ENCODE measurements at places on chromosomes 6 and 20. TPM values are rescaled to one million over a fixed set of nuclear protein-coding genes. Genes with fewer than 3 reads are reported as not detected.
A peak's percentile ranks its signal among the peaks of the same experiment; 100 is the strongest.

ABRACL gene
- 0.92 TPM for total RNA-seq

CASP8AP2 gene
- total RNA-seq, result 11.4 TPM

METTL24 gene
- total RNA-seq, result not detected

SLA2 gene
- total RNA-seq, result 0.15 TPM

HSPA1L gene
- total RNA-seq, result 2.6 TPM

CCN5 gene
- total RNA-seq, result 9.6 TPM

RBM38 gene
- 73.2 TPM for total RNA-seq

IER3 gene
- total RNA-seq, result 6.3 TPM

- no peak for DNase-seq
Measured at GRCh38 chr6:55141611-55142010, 32.7 kb upstream of the HCRTR2 start.

DNA sequence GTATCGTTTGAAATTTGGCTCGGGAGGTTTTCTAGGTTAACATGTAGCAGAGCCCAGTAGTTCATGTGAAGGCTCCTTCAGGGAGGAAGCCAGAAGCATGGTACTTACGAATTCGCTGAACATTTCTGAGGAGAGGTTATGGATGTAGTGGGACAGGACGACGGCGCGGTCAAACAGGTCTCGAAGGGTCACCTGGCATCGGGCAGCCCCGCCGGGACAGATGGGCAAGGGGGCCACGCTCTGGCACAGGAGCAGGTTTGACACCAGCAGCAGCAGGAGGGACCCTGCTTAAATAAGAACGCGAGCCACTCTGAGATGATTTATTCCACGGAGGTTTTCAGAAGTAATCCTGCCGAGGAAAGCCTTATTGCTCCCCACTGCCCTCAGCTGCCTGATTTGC lies 2.5 kb downstream of the PRL start:
- no peak for DNase-seq

GRCh38 chr20:53413186-53413631 lies 180.4 kb downstream of the ZNF217 start:
- peak; percentile 53 for DNase-seq

DNA sequence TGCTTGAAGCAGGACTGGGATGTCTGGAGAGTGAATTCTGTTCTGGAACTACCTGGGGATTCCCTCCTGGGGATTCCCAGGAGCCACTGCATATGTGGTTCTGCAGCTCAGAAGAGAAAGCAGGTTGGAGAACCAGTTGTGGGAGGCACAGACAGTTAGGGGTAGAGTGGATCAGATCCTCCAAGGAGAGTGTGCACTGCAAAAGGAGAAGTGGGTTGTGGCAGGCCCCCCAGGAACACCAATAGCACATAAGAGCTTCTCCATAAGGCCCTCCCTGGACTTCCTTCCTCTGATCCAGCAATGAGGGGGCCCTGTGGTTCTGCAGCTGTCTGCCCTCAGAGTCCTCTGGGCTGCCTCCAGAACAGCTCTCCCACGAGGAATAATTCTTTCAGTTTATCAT lies 369.2 kb upstream of the CNR1 start:
- no peak for DNase-seq

- DNase-seq, result no peak
Measured at GRCh38 chr6:117346142-117346930, 79.4 kb downstream of the ROS1 start.

GRCh38 chr6:33745548-33745947 lies 1.2 kb downstream of the IP6K3 start:
- DNase-seq, result no peak

- DNase-seq, result no peak
Measured at GRCh38 chr6:149247385-149247763, 70.1 kb upstream of the TAB2 start.

- DNase-seq, result no peak
Measured at GRCh38 chr6:113719545-113719944, 137.6 kb upstream of the MARCKS start.

DNA sequence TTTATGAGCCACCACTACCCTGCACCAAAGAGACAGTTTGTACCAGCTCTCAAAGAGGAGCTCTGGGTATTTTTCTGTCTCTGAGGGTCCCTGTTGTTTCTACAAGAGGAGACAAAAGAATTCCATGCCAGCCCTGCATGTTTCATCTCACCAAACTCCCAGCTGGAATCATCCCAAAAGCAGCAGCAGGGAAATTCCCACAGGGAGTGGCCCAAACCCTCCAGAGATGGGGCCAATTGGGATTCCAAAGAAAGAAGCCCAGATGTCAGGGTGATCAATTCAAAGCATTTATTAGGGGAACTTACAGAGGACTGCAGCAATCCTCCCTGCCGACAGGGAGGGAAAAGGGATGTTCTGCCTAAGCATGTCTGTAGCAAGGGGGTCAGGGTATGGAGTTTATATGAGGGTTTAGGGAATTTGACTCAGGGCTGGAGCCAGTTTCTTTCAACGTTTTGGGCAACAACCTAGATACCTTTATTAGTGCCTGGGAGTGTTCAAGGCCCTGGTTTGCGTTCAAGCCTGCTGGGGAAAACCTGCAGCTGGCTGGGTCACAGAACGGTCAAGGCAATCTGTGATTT lies 47.2 kb downstream of the MUC22 start:
- no peak for DNase-seq

- DNase-seq, result no peak
Measured at GRCh38 chr20:56987986-56988385, 278.5 kb downstream of the BMP7 start.

GRCh38 chr6:118632359-118632758 lies 19.0 kb downstream of the CEP85L start:
- DNase-seq, result no peak

DNA sequence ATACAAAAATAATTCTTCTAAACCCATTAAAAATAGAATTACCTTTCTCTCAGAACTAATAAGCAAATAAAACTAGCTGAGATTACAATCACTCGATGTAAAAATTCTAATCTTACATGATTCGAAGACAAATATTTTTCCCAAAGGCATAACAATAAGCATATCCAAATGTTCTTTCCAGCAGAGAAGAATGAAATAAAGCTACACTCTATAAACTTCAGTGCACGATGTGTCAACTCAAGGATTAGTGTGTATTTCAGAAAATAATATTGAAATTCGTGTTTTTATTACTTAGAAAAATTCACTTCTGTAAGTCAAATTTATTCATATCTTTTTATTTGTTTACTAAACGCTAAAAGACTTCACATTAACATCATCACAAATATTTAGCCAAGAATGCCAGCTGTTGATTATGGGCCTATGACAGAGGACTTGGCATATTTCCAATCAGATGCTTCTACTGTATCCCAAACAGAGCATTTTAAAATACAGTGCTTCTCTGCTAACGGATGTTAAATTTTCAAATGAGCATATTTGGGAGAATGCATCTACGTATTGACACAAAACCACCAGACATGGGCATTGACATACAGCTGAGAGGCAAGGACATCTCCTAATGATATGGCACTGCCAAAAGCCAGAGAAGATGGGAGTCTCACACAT lies 54.7 kb upstream of the PDE7B start:
- DNase-seq, result no peak

GRCh38 chr6:167027772-167028171 lies 28.6 kb downstream of the CEP43 start:
- no peak for DNase-seq

GRCh38 chr6:89357390-89357789 lies 4.9 kb upstream of the UBE2J1 start:
- DNase-seq, result no peak

DNA sequence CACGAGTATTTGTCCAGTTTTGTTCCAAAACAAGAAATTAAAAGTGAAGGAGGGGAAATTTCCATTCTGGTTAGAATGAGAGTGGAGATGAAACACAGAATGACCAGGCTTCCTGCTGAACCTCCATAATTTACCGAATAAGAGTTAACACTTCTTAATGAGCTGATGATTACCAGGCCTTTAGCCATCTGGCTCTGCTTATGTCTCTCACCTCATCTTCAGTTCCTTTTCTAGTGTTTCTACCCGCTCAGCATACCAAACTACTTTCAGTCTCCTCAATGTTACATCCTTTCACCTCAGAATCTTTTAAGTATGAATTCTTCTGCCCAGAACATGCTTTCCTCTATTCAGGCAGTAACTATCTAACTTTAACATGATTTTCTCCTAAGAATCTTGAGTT lies 209.0 kb upstream of the RSPO3 start:
- no peak for DNase-seq

- no peak for DNase-seq
Measured at GRCh38 chr6:42047790-42048405, 2.4 kb upstream of the TAF8 start.

- DNase-seq, result no peak
Measured at GRCh38 chr6:26388014-26388413, 5.1 kb downstream of the BTN2A2 start.

DNA sequence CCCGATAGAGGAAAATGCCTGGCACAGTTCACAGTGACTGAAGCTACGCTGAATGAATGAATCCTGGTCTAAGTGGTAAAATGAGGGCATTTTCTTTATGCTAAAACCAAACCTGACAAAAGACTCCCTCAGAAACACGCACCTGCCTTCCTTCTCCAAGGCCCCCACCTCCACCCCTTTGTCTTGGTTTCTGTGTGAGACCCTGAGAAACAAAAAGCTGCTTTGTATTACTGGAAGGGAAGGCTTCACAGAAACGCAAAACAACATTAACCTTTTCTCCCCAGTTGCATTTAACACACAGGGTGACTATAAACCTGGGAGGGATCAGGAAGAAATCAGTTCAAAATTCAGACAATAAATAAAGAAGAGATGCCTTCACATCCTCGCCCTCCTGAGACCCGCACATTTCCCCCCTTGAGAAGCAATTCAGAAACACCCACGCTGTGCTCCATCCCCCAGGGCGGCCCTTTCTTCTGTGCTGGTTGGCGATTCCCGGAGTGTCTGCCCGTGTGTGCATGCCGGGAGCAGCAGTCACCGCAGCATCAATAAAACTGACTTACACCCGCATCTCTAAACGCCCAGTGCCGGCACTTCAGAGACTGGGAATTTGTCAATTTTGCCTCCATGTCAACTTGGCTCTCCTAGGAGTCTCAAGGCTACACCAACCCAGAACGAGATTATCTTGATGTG lies 67.2 kb upstream of the TRAF3IP2 start:
- DNase-seq, result no peak

- DNase-seq, result no peak
Measured at GRCh38 chr6:5045416-5045815, 39.7 kb upstream of the PPP1R3G start.

- DNase-seq, result no peak
Measured at GRCh38 chr6:136751991-136752390, 40.3 kb downstream of the MAP3K5 start.

DNA sequence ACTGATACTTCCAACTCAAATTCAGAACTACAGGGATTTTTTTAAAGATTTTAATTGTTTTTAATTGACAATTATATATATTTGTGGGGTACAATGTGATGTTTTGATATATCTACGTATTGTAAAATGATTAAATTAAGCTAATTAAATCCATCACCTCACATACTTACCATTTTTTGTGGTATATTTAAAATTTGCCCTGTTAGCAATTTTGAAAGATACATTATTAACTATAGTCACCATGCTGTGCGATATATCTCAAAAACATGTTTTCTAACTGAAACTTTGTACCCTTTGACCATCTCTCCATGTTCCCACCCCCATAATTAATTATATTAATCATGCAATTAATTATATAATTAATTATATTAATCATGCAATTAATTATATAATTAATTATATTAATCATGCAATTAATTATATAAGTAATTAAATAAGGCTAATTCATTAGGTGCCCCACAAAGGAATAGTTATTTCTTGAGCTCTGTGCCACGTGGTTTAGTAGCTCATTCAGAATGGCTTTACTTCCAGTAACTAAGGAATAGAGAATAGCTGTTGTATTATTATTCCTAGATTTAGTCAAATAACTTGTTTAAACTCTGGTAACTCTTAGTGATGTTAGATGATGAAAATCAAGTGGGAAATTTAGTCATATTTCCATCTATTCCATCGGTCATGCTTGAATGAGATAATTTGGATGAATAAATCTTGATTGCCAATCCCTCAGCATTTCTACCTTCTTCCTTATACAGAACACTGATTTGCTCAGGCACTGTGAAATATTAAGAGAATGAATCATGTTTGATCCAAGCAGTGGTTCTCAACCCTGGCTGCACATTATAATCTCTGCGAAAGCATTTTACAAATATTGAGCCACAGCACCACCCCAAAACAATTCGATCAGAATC lies 25.1 kb downstream of the LOC128125822 start:
- DNase-seq, result no peak

DNA sequence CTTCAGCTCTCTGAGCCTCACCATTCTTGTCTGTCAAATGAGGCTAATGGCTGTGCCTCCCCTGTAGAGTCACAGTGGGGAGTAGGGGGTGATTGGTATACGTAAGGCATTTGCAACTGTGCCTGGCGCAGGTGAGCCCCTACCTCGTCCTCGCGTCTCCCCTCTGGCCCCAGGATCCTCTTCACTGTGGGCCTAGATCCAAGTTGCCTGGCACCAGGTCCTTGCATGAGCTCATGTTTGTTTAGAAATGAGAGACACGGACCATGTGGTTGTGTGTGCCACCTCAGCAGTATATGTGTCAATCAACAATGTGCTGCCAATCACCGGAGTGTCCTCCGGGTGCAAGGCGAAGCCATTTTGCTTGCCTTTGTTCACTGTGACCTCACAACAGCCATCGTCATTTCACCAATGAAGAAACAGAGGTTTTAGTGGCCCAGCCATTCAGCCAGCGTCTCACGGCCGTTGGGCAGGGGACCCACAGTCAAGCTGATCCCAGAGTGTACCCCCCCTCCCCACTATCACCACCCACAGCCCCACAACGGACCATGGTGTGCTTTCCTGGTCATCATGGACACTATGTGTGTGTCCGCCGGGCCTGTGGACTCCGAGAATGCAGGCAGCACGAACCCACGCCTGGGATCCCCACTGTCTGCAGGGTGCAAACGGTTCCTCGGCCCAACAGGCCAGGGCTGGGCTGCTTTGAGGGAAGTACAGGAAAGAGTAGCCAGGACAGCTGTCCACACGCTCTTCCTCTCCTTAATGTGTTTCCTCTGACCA lies 35.9 kb upstream of the STX16 start:
- no peak for DNase-seq

- no peak for DNase-seq
Measured at GRCh38 chr6:167797011-167797471, 29.7 kb upstream of the AFDN start.

DNA sequence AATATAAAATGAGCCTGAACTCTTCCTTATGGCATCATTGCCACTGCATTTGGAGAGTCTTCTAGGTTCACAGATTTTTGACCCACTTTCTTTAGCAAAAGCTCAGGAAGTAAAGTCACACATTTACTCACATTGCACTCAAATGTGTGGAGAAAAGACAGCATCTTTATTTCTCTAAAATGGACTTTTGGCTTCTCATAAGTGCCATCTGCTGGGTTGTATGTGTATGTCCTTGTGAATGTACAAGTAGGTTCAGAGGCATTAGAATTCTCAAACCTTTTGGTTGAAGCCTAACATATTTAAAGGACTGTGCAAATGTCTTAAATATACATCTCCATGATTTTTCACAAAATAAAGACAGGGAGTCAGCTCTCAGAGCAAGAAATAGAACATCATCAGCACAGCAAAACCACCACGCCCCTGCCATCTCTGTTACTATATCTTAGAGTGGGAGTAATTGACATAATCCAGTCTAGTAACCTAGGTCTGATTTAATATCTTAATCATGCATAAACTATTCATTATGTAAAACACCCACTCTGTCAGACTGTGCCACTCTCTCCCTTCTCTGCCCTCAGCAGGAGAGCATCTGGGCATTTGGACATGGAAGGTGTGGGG lies 42.2 kb upstream of the SPTLC3 start:
- DNase-seq, result no peak

All from psoas muscle (tissue), 8 donors.